Activated T-helper 17 cell treated with anti-CD3 and anti-CD28 coated beads, Interleukin-2, amount 50 U/mL, for 72 hours (primary cell): ENCODE measurements at places on chromosomes 16 and 17. TPM values are rescaled to one million over a fixed set of nuclear protein-coding genes. Genes with fewer than 3 reads are reported as not detected.

The CSH2 gene
- 2.3 TPM for total RNA-seq

The KRTAP4-1 gene
- total RNA-seq, result not detected

The PRR35 gene
- total RNA-seq, result not detected

The PTGES3L gene
- 2.7 TPM for total RNA-seq

The SLC5A10 gene
- total RNA-seq, result not detected

The EFCAB13 gene
- total RNA-seq, result 3.0 TPM

The CHST5 gene
- not detected for total RNA-seq

The INCA1 gene
- 0.69 TPM for total RNA-seq
